ENCODE measurements at places on chromosomes 13 and 19.

DNA sequence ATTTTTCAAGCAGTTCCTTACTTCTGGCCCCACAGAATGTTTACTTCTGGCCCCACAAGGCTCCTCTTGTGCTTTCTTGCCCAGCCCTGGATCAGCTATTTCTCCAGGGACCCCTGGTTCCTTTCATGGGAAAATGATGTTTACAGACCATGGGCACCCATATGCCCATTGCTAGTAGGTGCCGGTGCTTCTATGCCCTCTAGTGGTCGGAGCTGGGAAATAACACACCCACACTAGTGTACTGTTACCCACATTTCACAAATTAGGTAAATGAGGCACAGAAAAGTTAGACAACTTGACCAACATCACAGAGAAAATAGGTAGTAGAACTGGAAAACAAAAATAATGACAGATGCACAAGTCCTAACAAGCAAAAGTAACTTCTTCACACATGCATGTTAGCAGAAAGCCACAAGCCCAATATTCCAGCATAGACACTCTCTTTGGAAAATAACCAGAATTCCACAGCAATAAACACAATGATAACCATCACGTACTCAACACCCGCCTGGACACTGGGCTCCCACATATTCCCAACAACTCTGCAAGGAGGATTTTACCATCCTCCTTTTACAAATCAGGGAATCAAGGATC is 1.3 kb upstream of the CEACAM6 start:
- no peak for DNase-seq

GRCh38 chr13:21504379-21504778 is 45.3 kb upstream of the ZDHHC20 start:
- DNase-seq, result no peak

DNA sequence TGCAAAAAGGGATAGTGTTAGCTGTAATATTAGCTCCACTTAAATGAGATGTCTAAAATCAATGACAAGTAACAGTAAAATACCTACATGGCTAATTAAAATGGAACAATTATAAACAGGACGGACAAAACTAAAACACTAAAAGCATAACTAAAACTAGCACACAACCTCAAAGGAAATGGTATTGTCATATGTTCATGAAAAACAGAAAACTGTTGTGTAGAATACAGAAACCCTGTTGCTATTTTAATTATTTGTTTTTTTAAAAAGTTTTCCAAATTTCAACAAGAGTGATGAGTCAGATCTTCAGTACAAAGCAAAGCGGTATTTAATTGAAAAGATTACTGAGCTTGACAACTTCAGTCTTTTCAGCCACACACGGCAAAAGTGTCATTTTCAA is 4.2 kb downstream of the RCBTB2 start:
- DNase-seq, result no peak

DNA sequence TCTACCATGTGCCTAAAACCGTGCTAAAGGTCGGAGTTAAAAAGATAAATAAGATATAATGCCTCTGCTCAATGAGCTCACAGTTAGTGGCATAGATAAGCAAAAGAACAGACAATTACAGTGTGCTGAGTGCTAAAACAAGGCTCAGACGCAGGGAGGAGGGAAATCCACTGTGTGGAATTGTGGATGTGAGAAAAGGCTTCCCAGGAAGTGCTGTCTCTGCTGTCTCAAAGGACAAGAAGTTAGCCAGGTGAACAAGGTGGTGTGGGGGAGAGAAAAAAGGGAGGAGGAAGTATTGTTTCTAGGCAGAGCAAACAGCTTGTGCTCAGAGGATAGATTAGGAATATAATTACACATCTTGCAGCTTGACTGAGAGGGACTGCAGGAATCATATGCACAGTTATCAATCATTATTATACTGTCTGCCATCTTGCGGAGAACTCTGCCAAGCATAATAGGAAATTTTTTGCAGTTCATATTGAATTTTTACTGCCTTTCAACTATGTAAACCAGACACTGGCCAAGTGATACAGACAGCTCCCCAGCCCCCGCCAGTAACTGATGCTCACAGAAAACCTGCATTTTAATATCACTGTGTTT is 9.3 kb downstream of the C13orf42 start:
- DNase-seq, result no peak

DNA sequence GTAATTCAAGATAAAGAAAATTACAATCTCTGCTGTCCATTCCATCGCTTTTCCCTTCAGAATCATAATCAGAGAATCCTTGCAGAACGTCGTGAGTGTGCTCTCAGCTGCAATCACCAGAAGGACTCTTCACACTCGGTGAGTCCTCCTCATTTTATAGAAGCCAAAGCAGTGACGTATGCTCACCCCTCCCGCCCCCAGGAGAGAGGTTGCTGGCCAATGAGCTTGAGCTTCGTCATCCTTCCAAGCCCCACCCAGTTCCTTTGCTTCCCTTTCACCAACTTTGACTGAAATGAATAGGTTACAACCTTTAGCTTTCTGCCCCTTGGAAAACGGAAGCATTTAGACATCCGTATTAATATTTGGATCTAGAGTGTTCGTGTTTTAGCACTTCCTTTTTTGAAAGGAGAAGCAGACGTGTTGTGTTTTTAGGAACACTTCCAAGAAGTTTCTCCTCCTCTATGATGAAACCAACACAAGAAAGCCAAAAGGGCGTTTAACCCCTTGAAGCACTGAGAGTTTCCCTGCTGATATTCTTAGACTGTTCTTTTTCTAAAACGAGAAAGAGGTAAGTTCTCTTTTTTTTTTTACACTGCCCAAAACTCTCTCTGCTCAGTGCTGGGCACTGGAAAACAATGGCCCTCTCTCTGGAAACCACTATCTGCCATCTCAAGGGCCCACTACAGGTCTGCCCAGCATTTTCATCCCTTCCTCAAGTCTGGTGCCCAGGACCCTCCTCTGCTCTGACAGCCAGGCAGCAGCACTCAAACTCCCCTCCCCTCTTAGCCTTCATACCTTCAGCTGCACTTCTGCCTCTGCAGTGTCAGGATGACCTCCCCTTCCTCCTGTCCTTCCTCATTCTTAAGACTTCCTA is 44.3 kb upstream of the CEACAM21 start:
- DNase-seq, result no peak

- DNase-seq, result no peak
These were observed 7.2 kb upstream of the CCDC97 start for GRCh38 chr19:41302624-41303351.

DNA sequence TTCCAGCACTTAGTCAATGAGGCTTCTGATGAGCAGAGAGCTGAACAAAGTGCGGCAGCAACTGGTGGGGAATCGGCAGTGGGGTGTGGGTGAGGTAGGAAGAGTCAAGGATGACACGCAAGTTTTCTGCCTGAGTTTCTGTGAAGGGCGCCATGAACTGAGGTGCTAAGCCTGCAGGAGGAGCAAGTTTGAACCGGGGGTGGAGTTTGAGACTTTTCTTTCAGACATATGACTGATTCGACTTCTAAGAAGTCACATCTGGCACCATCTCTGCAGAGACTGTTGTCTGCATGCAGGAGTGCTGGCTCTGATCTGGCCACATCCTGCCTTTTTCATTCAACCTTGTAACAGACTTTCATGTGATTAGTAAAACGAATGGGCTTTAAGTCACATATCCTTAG is 14.8 kb upstream of the GPI start:
- DNase-seq, result no peak

GRCh38 chr19:11587302-11587974 is 9.8 kb upstream of the ZNF627 start:
- DNase-seq, result no peak

DNA sequence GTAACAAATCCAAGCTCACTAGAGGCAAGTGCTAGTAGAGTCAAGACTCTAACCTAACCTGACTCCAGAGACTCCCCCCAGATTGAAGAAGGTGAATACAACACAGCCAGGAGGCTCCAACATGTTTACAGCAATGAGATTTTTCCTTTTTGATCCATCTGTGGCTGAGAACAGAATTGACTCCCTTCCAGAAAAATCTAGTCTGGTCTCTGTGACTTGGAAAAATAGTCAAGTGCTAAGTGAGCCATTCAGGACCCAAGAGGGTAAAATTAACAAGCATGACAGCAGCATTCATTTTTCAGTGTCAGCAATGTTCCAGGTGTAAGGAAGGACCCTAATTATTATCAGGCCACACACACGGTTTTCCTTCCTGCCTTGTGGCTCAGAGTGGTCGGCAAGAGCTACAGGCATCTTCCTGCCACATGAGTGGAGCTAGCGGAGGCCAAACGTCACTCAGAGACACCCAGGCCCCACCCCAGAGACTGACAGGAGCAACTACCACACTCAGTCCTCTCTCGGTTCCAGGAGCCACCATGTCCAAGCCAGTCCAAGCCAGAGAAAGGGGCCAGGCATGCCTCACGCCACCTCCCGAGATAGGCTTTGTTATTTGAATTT is 395.1 kb downstream of the FOXO1 start:
- DNase-seq, result no peak

GRCh38 chr19:44308011-44308410 is 3.2 kb upstream of the ZNF235 start:
- no peak for DNase-seq

- DNase-seq, result no peak
These were observed 226.3 kb downstream of the FGF9 start for GRCh38 chr13:21897161-21897560.

DNA sequence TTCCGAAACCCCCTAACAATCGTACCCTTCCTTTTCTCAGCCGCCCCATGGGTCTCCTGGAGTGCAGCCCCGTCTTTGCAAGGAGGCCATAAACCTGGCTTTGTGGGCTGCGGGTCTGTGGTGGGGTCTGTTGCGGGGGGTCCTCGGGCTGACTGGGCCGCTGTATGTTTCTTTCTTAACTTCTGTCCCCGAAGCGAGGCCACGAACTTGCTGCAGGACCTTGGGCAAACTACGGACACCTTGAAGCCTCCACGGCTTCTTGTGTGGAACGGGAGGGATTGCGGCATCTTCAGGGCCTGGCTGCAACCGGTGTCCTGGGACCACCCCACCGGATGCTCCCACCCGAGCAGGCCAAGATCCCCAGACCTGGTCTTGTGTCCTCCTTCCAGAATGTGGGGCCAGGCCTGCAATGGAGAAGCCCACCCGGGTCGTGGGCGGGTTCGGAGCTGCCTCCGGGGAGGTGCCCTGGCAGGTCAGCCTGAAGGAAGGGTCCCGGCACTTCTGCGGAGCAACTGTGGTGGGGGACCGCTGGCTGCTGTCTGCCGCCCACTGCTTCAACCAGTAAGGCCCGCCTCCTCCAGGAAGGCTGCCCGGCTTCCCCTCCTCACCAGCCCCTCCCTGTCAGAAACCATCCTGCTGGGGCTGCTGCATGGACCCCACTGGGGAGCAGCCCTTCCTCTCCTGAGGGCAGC is 12.0 kb downstream of the TIMM13 start:
- no peak for DNase-seq

DNA sequence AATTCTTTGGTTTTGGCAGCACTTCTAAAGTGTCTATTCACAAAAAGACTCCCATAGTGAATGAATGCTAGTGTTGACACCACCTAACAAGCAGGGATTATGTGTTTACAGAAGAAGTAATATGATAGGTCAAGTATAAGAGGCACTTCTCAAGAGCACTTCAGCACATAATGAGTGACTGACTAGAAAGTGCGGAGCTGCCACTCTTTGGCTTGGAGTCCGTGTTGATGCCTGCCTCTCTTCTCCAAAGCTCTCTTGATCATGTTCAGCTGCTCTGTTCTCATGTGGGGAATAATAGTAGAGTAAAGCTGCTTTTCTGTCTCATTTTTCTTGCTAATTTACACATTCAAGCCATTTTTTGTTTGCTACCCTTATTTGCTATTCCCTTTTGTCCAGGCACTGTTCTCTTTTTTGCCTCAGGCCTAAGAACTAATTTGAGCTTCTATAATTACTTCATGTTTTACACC is 22.7 kb upstream of the MAB21L1 start:
- no peak for DNase-seq

DNA sequence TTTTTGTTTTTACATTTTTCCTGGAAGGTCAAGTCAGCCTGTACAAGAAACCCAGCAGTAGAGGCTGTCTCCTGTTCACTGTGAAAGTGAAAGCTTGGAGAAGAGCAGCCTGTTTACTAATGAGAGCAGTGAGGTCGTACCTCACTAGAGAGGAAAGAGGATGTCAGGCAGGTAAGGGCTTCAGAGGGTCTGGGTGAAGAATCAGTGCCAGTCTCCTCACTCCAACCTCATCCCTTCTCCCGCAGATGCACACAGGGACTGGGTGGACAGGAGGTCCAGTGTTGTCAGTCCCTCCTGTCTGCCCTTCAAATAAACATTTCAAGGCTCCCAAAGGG is 462.5 kb downstream of the KLF5 start:
- no peak for DNase-seq

- no peak for DNase-seq
These were observed 1.5 kb downstream of the TUBGCP3 start for GRCh38 chr13:112586334-112586960.

GRCh38 chr19:18173054-18173571 is 500 bp upstream of the IFI30 start:
- no peak for DNase-seq

- no peak for DNase-seq
These were observed 1.5 kb downstream of the FUT1 start for GRCh38 chr19:48750771-48751504.

GRCh38 chr13:33111414-33112110 is 95.3 kb downstream of the KL start:
- no peak for DNase-seq

GRCh38 chr13:100825557-100825956 is 151.0 kb upstream of the TMTC4 start:
- no peak for DNase-seq

DNA sequence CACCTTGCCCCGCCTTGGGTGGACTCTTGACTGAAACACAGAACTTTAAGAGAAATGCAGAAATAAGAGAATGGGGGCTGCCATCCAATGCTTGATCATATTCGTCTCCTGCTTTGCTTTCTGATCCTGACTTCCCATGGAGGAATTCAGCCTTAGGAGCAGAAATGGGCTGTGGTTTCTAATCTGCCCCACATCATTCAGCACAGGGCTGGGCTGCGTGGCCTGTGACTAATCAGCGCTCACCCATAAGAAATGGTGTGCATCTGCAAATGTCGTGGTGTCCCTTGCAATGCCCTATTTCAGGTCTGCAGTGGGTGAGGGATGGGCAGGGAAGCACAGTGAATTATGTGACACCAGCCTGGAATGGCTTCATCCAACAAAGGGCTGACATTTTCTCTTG is 60.7 kb upstream of the URI1 start:
- DNase-seq, result no peak
